ENCODE measurements at places on chromosomes 12 and 14.

- no peak for DNase-seq
Observed at GRCh38 chr14:102777711-102778337, 575 bp downstream of the TRAF3 start.

GRCh38 chr12:20211981-20212421, 156.3 kb upstream of the PDE3A start:
- DNase-seq: no peak

GRCh38 chr14:35883677-35884293, 57.6 kb downstream of the BRMS1L start:
- no peak for DNase-seq

DNA sequence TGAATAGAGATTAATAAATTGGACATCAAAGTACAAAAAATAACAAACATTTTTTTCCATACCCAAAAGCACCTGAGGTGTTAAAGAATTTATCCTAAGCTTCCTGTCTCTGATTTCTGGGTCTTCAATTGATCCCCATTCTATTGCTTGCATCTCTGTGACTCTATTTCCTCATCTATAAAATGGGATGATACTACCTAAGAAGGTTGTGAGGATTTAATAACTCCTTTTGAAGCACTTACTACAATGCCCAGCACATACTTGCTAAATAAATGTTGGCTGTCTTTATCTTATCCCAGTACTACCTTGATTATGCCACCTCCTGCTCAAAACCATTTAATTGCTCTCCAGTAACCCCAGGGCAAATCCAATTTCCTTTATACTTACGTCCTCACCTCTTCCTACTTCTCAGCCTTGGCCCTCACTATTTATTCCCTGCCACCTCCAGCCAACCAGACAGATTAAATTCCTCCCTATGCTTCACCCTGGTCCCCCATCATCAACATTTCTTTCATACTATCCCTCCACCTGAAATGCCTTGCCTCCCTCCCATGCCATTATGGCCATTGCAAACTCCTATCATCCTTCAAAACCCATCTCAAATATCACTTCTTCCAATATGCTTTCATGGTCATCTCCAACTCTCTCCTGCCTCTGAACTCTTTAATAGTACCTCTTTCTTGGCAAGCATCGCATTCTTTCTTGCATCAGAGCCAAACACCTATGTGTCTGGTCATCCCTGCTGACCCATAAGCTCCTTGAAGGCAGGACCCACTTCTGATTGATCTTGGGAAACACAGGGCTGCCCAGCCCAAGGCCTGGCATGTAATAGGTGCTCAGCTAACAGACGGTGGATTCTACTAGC, 7.9 kb upstream of the ASIC1 start:
- DNase-seq: no peak

DNA sequence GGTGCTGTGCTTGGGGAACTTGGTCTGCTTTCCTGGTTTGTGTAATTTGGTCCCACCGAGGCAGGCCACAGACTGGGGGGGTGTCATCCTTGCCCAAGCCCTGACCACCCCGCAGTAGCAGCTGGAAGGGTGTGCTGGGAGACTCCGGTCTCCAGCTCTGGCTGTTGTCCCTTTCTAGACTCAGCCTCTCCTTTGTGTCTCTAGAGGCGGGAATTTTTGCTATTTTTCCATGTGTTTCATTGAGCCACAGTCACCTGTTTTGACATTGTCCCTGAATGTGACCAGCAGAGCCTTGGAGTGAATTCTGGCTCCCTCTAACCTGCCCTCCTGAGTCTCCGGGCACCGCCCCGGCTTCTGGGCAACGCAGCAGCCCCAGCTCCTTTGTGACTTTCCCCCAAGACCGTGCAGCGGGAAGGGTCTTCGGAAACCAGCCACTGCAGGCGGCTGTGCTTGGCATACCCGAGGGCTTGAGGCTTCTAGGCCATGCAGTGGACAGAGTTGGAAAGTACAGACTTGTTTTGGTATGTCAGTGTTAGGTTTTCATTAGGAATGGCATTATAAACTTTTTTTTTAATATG, 98.6 kb downstream of the TNFAIP2 start:
- DNase-seq: no peak

GRCh38 chr12:52633383-52633782, 15.0 kb upstream of the KRT73 start:
- no peak for DNase-seq

DNA sequence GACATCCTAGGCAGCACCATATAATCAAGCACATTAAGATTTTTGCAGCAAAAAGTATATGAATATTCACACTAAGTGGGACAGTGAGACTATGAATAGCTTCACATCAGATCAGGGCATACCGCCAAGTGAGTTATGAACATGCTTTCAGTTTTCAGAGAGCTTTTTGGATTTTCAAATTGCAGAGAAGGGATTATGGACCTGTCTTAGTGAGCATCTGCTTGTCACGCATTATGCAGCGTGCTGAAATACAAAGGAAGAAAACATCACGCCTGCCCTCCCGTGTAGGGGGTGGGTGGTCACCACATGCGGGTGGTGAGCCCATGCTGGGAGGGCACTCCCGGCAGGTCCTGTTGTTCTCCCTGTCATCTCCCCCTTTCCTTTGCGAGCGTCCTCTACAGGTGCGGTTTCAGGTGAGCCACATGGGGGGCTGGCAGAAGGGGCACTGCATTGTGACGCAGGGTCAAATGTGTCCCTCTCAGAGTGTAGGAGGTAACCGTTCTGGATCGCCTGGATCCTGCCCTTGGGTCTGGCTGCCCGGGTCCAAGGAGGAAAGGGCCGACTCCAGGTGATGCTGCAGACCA, 42.6 kb downstream of the TRAF3 start:
- no peak for DNase-seq

DNA sequence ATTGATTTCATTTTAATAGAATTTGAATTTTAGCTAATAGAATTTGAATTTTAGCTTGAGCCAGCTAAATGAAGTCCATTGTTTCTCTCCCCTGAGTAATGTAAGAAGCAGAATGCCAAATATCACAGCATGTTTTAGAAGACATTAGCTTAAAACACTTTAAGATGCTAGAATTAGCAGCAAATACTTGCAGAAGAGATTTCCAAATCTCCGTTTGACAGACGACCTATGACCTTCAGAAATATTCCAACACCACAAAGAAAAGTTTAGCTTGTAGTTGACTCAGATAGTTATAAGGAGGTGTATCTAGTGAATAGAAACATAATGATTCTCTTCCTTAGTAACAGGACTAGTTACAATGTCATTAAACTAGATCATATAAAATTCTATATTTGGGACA, 51.7 kb upstream of the MYF6 start:
- DNase-seq: no peak

- DNase-seq: no peak
Observed at GRCh38 chr14:81222126-81222525, 1.4 kb upstream of the GTF2A1 start.

DNA sequence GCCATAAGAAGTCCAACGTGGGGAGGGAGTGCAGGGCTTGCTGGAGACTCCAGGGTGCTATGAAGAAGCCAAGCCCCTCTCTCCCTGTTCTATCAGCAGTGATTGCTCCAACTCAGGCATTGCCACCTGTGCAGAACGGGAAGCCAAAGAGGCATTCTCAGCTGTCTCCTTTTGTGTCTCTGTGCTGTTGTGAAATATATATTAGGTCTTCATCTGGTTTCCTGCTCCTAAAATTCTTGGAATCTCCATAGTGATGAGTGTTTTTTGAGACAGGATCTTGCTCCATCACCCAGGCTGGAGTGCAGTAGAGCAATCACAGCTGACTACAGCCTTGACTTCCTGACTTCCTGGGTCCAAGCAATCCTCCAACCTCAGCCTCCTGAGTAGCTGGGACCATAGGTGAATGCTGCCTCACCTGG, 51.2 kb upstream of the AEBP2 start:
- DNase-seq: no peak

DNA sequence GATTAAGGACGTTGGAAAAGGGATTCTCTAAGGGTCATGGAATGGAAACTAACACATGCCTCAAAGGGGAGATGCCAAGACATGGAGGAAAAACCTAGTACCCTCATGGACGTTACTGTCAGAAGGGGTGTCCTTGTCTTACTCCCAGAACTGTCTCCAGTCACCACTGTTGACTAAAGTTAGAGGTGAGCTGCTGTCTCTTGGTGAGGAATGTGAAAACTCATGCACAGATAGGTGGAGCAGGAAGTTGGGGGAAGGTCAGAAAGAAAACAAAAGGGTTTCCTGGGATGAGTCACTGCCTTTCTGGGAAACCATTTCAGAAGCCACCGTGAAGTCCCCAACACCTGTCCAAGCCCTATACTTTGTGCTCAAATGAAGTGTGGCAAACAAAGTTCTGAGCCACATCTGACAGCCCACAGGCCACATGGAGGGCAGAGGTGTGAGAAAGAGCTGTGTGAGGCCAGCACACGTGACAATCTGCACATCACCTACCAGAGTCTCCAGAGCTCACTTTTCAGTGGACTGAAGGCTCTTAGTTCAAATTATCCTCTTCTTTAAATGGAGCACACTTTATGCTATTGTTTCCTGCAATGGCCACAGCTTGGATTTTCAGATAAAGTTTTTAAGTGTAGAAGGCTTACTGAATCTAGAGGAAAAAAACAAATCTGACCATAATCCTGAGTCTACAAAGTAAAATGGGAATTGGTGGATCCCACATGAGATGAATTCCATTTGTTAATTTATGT, 92.9 kb upstream of the EGLN3 start:
- no peak for DNase-seq

- DNase-seq: no peak
Observed at GRCh38 chr12:104344682-104345081, 41.1 kb downstream of the EID3 start.

DNA sequence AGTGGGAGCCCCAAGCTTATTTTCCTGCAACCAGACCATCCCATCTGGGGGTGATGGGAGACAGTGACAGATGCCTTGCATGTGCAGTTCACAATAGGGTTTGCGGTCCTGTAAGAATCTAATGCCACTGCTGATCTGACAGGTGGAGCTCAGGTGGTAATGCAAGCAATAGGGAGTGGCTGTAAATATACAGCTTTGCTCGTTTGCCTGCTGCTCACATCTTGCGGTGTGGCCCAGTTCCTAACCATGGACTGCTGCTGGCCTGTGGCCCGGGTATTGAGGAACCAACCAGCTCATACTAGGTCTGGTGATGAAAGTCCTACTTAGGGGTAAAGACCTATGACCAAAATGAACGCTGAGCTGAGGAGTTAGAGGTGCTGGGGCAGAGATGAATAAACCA, 36.1 kb upstream of the CCDC88C start:
- no peak for DNase-seq

DNA sequence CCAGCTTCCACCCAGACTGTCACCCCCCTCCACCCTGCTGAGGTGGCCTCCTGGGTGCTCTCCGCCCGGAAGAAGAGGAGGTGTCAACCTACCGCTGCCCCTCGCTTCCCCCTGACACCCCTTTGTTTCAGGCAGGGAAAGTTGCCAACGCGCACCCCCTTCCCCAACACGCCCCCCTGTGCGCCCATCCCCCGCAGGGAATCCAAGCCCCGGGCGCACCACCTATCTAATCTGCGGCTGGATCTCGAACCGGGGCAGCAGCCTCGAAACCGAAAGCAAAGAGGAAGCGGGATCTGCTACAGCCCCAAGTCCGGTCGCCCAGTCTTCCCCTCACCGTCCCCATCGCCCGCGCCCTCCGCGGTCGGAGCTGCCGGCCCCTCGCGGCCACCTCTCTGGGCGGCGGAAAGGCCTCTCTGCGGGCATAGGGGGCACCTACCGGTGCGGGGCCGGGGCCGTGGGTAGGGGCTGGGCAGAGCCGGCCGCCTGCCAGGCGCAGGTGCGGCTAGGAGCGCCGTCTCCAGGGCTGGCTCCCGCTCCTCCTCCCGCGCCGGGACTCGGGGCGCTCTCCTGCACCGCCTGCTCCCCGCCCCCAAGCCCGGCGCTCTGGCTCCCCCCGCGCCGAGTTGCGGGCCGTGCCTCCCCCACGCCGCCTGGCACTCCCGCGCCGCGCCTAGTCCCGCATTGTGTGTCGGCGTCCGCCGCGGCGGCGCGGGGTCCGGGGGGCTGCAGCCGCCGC, 18.3 kb upstream of the PLEKHH1 start:
- DNase-seq: no peak

DNA sequence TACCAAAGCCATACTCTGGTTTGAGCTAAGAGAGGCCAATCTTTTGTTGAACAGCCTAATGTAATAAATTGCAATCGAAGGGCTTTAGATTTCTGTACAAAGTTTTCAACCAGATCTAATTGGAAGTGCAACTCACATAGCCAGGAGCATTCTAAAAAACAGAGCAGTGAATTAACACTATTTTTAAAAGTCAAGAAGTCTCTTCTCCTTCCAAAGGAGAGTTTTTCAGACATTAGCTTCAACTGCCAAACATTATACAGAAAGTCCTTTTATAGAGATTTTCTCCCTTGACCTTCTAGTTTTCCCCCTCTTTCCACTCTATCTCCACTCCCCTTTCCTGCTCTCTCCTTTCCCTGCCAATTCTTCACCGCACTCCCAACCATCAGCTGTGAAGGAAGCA, 259.6 kb downstream of the NOVA1 start:
- DNase-seq: no peak

GRCh38 chr12:12684375-12685106, 11.4 kb downstream of the GPR19 start:
- DNase-seq: peak; percentile 48

- DNase-seq: no peak
Observed at GRCh38 chr14:105084741-105085571, 19.7 kb upstream of the GPR132 start.

GRCh38 chr12:5809586-5809985, 135.5 kb downstream of the ANO2 start:
- DNase-seq: no peak

- no peak for DNase-seq
Observed at GRCh38 chr12:69136931-69137613, 102.3 kb upstream of the CPSF6 start.

DNA sequence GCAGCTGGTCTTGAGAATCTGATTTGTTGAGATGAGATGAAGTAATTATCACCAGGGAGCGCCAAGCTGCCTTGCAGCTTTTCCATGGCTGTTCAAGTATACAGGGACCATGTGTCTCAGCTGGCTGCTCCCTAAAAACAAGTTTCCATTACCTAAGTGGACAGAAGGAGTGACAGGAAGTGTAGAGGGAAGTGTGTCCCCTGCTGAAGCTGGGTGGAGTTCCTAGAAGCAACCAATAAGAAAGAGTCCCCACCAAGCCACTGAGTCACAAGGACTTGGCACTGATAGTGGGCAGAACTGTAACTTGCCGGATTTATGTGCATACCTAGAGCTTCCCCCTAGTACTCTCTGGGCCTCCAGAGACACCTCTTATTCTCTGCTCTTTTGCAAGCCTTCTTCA, 1.5 kb upstream of the GPX2 start:
- no peak for DNase-seq

DNA sequence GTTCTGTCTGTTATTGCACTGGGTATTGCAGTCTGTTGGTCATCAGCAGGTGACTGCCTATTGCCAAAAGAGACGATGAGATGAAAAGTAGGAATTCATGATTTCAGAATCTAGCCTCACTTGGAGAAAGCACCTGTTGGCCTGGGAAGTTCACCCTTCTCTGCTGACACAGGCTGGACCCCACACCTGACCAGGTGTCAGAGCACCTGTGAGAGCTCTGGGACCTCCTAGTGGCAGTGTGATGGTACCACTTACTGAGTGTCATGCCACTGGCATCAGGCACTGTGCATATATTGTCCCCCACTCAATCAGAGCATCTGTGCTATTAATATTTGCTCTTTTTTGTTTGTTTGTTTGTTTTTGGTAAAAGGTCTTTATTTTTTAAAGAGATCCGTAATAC, 68.0 kb downstream of the RASSF3 start:
- DNase-seq: no peak

GRCh38 chr14:71230897-71231296, 323.6 kb downstream of the PCNX1 start:
- DNase-seq: no peak
